Stimulated activated naive CD4-positive, alpha-beta T cell (primary cell): ENCODE measurements at places on chromosomes 4 and X.

DNA sequence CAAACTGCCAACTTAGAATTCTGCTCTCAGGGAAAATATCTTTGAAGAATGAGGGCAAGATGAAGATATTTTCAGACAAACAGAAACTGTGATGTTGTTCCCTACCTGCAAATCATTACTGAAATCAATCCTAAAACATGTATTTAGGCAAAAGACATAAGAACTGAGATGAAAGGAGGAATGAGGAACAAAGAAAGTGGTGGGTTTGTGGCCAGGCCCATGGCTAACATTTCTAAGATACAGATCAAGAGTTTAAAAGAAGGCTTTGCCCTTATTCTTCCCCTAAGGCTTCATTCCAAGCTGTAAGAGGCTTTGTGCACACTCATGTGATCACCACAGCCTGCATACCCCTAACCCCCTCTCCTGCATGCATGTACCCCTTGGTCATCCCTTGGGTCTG is 46.5 kb downstream of the ADGRG2 start:
- no peak for DNase-seq

- DNase-seq, result no peak
These were observed 73.3 kb upstream of the HHIP start for GRCh38 chr4:144572660-144573059.

DNA sequence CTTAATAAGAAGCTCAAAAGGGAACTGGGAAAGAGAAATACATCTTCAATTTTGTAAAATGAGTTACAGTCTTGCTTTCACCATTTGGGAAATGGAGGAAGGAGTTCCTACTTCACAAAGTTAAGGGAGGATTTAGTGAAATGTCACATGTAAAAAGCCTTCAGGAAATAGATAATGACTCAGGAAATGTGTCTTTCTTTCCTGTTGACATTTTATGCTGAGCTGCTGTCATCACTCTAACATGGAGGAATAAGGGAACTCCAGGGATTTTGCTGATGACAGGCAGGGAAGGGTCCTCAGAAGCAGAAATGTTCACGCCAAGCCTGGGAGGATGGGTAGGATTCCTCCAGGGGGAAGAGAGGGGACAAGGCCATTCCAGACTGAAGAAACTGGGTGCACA is 251.1 kb downstream of the USP46 start:
- no peak for DNase-seq

DNA sequence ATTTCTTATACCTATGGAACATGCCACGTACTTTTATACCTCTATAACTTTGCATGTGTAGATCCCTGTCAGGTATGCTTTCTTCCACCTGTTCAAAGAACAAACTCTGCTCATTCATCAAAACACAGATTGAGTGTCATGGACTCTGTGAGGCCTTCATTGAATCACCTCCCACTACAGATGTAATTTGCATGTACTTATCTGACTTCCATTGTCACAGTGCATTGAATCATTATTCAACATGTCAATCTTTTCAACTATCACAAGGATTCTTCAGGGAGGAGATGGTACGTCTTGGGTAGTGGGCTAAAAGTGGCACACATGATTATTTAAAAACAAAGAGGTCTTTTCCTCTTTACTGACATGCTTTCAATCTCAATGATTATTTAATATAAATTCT is 24.1 kb downstream of the SPOCK3 start:
- DNase-seq, result no peak

DNA sequence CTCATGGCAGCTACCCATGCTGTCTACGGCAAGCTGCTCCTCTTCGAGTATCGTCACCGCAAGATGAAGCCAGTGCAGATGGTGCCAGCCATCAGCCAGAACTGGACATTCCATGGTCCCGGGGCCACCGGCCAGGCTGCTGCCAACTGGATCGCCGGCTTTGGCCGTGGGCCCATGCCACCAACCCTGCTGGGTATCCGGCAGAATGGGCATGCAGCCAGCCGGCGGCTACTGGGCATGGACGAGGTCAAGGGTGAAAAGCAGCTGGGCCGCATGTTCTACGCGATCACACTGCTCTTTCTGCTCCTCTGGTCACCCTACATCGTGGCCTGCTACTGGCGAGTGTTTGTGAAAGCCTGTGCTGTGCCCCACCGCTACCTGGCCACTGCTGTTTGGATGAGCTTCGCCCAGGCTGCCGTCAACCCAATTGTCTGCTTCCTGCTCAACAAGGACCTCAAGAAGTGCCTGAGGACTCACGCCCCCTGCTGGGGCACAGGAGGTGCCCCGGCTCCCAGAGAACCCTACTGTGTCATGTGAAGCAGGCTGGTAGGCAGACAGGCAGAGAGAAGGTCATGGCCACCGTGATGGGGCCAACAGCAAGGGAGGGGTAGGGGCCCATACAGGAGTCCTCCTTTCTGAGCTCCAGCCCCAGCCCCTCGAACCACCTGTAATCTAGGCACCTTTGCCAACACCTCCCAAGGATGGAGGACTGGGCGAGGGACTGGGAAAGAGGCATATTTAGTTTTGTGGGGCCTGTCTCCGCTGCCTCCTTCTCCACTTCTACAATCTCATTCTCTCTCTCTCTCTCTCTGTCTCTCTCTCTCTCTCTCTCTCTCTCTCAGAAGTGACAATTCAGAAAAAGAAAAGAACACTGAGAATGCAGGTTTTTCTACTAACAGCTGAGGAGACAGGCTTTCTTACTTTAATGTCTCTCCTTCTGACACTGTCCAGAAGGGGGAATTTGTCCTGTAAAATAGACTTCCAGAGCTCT is 4.7 kb upstream of the TSPYL2 start:
- no peak for DNase-seq

- DNase-seq, result no peak
These were observed 130.3 kb downstream of the GPR143 start for GRCh38 chrX:9635368-9635767.

DNA sequence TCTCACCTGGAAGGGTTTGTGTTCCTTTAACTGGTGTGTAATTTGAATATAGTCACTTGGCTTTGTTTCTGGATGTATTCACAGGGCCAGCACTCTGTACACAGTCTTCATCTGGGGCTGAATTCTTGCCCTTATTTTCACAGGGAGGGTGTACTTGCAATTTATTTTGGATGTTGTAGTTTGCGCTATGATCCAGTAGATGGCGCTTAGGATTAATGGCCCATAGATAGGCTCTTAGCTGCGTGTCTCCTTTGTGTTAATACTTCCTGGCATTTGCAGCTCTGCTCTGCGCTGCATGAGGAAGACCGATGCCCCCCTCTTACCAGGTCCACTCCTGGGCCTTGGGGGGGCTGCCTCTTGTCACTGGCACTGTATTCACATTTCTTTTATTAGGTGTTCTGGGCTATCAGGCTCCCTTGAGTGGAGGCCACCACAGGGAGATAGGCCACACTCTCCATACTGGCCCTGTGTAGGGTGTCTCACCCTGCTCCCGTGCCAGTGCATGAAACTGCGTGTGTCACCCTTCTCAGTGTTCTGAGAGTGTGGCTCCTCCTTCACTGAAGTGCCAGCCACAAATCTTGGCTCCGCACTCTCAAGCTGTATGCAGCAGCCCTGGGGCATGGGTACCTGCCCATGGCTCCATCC is 562.2 kb downstream of the ZIC3 start:
- DNase-seq, result peak; percentile 11

GRCh38 chr4:13612569-13612968 is 15.0 kb downstream of the BOD1L1 start:
- no peak for DNase-seq

- DNase-seq, result no peak
These were observed 309.9 kb downstream of the DHX15 start for GRCh38 chr4:24274381-24274941.

DNA sequence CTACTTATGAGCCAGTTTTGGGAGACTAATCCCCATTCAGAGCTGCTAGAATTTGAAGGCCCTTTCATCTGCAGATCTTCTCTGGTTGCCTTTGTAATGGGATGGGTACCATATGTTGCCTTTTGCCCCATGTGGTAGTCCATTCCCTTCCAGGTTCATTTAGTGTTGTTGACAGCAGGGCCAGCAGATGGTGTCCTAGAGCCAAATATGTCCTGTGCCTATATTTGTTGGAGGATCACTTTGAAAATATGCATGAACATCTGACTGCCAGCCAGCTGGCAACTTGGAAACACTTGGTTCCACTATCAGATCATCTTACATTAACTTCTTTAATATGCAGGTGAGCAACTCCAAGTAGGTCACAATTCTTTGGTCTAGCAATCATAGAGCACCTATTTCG is 30.4 kb downstream of the CFAP299 start:
- DNase-seq, result peak; percentile 32

DNA sequence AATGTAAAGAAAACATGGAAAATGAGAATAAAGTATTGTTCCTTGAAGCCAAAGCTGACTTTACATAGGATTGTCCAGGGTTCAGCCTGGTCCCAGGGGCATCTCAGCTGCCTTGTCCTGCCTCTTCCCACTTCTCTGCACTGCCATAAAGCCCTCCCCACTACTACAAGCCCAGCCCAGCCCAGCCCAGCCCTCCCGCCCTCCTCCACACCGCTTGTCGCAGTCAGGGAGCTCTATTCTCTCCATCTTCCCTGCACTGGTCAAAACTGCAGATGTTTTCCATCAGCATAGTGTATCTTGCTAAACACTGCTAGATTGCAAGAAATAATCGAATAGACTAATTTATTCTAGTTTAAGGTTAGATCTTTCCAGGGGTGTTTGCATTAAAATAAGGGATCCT is 100.3 kb downstream of the TENM3 start:
- no peak for DNase-seq

GRCh38 chr4:138259824-138260223 is 17.7 kb upstream of the SLC7A11 start:
- DNase-seq, result no peak

- DNase-seq, result no peak
These were observed 141.1 kb upstream of the HHIP start for GRCh38 chr4:144504883-144505282.

- no peak for DNase-seq
These were observed 49.7 kb downstream of the FAM9B start for GRCh38 chrX:8984231-8984630.

DNA sequence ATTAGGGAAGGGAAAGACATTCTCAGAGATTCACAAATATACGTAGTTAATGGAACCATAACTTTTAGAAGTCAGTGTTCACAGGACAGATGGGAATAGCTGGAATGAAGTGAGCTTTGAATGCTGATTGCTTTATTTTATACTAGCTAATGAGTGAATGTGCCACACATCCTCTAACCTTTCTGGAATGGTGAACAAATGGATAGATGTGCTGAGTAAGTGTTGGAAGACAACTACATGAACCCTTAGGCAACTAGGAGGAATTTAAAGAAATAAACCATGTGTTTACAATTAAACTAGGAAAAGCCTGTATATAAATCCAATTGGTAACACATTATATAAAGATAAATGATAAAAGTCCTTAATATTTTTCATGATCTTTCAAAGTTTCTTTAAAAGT is 91.6 kb upstream of the LIMCH1 start:
- no peak for DNase-seq

DNA sequence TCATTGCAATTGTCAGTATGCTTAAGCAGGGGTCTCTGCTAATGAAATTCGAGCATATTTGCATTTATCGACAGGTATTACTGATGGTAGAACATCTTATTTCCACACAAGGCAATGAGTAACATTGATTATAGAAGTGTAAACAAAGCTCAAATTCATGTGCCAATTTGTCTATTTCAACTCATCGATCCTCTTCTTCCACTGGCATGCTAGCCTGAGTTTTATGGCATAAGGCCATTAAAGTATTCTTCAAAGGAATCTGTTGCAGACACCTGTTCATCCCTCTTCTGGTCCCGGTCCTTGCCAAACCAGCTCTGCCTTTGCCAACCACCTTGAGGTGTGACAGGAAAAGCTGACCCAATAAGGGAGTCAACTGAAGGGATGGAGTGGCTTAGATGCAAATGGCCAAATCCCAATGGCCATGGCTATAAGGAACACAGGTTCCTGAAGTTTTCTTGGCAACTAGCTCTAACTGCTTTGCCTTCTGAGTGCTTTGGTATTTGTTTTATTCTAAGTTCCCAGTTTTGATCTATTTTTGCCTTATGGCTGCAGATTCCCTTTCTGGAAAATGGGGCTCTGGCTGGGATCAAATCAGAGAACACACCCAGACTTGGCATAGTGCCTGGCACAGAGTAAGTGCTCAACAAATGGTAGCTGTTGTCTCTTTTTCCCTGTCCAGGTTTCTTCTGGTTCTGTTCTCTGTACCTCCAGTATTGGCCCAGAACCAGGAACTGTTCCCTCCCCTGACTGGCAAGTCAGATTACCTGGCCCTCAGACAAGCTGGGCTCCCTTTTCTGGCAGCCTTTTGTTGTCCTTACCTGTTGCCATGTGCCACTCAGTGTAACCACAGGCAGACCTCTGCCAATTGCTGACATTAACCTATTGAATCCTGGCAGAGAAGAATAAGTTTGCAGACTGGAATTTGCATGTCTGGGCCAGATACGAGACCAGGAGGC is 63.1 kb downstream of the RTL9 start:
- no peak for DNase-seq

DNA sequence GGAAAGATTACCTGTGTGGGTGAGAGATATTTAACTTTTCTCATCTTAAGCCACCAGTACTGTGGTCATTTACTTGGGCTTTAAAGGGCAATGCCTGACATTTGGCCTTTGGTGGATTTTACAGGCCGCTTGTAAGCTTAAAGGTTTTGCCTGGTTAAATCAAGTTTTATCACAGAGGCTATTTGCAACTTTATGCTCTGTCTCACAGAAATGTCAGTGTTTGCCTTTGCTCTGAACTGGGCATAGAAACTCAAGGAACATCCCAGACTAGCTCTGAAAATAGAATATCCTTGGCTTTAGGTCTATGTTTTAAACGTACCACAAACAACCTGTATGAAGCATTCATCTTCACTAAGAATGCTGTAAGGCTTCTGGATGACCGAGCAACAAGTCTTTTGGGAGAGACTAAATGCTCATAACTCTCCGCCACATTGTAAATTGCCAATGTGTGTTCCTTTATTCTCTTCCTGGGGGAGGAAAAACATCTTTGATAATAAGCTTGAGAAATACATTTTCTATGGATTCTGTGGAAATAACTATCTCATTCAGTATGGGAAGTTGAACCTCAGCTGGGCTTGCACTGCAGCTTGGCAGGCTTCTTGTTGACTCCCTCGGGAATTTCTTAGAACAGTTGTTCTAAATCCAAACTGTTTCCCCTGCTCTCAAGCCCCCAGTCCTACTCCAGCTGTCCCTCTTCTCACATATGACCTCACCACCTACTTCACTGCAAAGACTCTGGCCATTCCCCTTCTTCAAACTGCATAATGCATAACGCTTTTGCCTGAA is 105.8 kb upstream of the WDR44 start:
- DNase-seq, result no peak

DNA sequence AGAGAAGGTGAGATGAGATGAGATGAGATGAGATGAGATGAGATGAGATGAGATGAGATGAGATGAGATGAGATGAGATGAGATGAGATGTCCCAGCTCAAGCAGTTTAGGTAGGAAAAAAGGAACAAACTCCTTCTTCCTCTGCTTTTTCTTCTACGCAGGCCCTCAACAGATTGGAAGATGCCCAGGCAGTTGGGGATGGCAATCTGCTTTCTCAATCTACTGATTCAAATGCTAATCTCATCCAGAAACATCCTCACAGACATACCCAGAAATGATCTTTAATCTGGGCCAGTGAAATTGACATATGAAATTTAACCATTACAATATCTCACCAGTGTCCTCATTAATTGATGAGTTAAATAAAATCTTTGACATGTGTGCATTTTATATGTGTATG is 370.3 kb upstream of the SLC7A11 start:
- no peak for DNase-seq

GRCh38 chrX:2608638-2609430 is 82.3 kb upstream of the CD99 start:
- DNase-seq, result no peak

GRCh38 chr4:25882226-25882625 is 19.4 kb upstream of the SEL1L3 start:
- DNase-seq, result no peak

- DNase-seq, result no peak
These were observed 221.1 kb downstream of the BMPR1B start for GRCh38 chr4:94978904-94979303.
